Mucosa of gallbladder (tissue), 1 donor: ENCODE measurements at places on chromosomes 3 and 15. TPM values are rescaled to one million over a fixed set of nuclear protein-coding genes. Genes with fewer than 3 reads are reported as not detected.

Gene WDR93
- total RNA-seq = 0.49 TPM

Gene CCDC54
- not detected for total RNA-seq

Gene CYP19A1
- 0.46 TPM for total RNA-seq

Gene TM4SF18
- 7.7 TPM for total RNA-seq

Gene PP2D1
- total RNA-seq = not detected
